ENCODE measurements at places on chromosomes 1 and 21.

DNA sequence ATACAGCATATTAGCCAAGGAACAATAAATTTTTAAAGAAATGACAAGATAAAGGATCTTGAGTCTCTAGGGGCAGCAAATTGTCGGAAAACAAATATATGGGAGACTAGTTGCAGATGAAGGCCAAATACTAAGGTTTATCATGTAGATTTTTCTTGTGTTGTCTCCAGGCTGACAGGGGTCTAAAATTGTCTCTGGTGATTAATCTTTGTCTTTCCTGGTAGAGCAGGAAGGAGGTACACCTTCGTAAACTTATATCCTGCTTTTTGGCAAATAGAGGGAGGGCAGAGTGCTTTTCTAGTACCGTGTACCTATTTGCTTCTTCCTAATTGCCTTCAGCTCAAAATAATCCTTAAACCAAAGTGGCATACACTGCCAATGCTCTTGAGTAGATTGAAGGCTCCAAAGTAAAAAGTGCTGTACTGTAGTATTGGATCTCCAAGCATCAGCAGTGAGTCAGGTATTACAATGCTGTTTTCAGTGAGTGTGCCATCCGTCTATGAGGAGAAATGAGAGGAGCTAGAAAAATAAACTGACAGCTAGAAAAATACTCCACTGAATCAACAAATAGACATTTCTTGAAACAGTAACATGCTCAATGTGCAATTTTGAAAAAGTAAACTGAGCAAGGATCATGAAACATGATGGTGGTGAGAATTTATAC lies 1.8 kb upstream of the LEPR start:
- H3K4me1 ChIP-seq, result peaks cover 2% of the 10 kb centered on the region
- DNase-seq, result no peak
- H3K27ac ChIP-seq, result no peak overlapping the region
- no peaks in the 10 kb centered on the region for H3K36me3 ChIP-seq
- no peak overlapping the region for H3K4me3 ChIP-seq

- no peak overlapping the region for H3K4me3 ChIP-seq
- DNase-seq, result no peak
Measured at GRCh38 chr1:54464031-54464476, 57.9 kb upstream of the SSBP3 start.

GRCh38 chr1:177024623-177025022 lies 139.9 kb downstream of the ASTN1 start:
- DNase-seq, result no peak
- H3K27me3 ChIP-seq, result no peaks in the 10 kb centered on the region
- no peaks in the 10 kb centered on the region for H3K4me1 ChIP-seq
- no peaks in the 10 kb centered on the region for H3K36me3 ChIP-seq

DNA sequence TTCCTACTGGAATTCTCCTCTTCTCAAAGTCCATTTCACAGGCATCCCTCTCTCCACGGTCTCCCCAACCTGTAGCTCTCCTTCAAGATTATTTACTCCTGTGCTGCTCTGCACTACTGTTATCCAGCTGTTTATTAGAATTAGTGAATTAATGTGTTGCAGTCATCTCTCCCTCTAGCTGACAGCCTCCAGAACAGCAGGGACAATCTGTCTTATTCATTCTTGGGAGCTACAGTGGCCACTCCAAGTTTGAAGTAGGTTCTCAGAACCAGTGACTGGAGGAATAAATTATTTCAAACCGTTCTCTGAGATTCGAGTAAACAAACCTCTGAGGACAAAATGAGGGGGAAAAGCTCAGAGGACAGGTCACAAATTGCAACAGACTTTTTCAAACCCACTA lies 330.9 kb downstream of the RRAGC start:
- no peaks in the 10 kb centered on the region for H3K36me3 ChIP-seq
- H3K27ac ChIP-seq, result no peak overlapping the region
- H3K4me3 ChIP-seq, result no peak overlapping the region
- no peaks in the 10 kb centered on the region for H3K4me1 ChIP-seq
- no peak for DNase-seq
- no peaks in the 10 kb centered on the region for H3K27me3 ChIP-seq

- no peak overlapping the region for H3K27ac ChIP-seq
- H3K27me3 ChIP-seq, result no peaks in the 10 kb centered on the region
- H3K4me1 ChIP-seq, result no peaks in the 10 kb centered on the region
Measured at GRCh38 chr1:111758373-111758772, 2.7 kb downstream of the DDX20 start.

DNA sequence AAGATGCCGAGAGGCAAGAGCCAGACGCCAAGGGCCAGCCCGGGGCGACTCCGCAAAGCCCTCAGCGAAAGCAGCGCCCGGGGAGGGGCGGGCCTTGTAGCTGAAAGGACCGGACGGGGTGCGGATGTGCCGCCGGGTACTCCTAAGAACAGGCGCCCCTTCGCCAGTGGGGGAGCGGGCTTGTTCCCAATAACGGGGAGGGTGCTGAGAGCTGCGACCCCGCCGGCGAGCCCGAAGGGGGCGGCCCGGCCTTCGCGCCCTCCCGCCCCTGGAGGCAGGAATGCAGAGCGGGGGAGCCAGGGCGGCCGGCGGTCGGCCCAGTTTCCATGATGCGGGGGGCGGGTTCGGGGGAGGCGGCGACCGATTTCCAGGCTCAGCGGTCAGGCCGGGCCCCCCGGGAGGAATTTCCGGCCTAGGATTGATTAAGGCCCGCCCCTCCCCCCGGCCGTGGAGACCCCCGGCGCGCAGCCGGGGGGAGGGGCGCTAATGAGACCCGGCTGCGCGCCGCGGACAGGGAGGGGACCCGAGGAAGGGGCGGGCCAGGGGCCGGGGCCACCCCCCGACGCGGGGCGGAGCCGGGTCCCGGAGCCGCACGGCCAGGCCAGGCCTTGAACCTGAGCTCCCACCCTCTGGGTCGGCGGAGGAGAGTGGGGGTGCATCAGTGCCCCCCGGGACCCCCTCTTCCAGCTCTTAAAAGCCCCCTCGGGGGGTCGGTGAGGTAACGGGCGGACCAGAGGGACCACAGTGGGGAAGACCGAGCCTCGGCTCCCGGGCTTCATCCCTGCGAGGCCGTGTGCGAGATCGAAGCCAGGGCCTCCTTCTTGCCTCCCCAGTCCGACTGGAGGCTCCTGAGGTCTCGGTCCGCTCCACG lies 898 bp upstream of the TMEM200B start:
- H3K36me3 ChIP-seq, result peaks cover 2% of the 10 kb centered on the region
- no peaks in the 10 kb centered on the region for H3K4me1 ChIP-seq
- peak; percentile 96 for DNase-seq
- H3K27me3 ChIP-seq, result no peaks in the 10 kb centered on the region
- peak overlapping the region; percentile 30 for H3K4me3 ChIP-seq
- peak overlapping the region; percentile 95 for H3K27ac ChIP-seq

GRCh38 chr1:212471286-212471685 lies 38.6 kb downstream of the NENF start:
- DNase-seq, result no peak
- no peaks in the 10 kb centered on the region for H3K4me1 ChIP-seq
- no peak overlapping the region for H3K27ac ChIP-seq
- no peaks in the 10 kb centered on the region for H3K36me3 ChIP-seq

- DNase-seq, result no peak
- H3K36me3 ChIP-seq, result peaks cover 4% of the 10 kb centered on the region
- H3K27ac ChIP-seq, result no peak overlapping the region
- no peaks in the 10 kb centered on the region for H3K4me1 ChIP-seq
- H3K27me3 ChIP-seq, result no peaks in the 10 kb centered on the region
Measured at GRCh38 chr21:44523567-44524413, 16.2 kb downstream of the KRTAP10-1 start.

Measured in mesendoderm (in vitro differentiated cells).